Stimulated activated CD8-positive, alpha-beta memory T cell treated with anti-CD3 and anti-CD28 coated beads, Interleukin-15, amount 100 ng/mL, for 4 hours (primary cell): ENCODE measurements at places on chromosomes 5 and 9.

DNA sequence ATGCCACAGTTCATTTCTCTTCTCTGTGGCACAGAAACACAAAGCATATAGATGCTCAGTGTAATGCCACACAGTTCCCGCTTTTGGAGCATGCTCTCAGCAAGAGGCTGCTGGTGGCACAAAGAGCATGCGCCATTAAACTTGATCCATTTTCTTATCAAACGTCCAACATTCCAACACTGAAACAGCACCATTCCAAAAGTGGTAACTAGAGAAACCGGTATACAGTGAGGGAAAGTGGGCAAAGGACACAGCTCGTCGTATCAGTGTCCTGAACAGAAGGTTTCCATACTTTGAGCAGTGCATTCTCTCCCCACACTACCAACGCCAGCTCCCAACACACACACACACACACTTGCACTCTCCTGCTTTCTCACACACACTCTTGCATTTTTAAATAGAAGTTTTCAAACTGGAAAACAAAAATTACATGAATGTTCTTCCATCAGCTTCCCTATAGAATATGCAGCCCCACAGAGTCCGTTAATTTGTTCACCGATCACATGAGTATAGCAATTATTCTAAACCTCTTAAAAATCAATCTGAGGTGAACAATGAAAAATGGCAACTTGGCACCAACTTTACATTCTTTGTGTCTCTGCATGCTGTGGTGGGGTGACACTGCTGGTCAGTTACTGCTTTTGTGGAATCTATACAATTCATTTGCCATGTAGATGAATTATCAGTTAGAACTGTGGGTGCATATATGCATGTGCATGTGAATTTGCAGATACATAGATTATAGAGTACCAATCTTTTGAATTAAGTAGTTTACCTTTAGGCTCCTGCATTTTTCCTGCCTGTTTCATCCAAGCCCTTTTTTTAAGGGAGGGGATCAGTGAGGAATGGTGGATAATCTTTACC lies 5.7 kb downstream of the NFIB start:
- DNase-seq = no peak

DNA sequence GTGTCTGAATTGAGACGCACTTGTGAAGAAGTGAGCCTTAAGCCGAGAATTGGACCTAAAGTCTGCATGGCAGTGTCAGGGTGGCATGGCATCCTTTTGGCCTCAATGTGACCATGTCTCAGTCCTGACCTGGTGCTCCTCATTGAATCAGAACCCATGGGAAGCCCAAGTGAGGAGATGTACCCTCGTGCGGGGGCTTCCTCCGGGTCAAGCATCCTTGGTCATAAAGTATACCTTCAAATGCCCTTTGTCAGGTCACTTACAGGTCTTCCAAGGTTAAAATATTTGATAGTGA lies 202.2 kb downstream of the GADD45G start:
- no peak for DNase-seq

DNA sequence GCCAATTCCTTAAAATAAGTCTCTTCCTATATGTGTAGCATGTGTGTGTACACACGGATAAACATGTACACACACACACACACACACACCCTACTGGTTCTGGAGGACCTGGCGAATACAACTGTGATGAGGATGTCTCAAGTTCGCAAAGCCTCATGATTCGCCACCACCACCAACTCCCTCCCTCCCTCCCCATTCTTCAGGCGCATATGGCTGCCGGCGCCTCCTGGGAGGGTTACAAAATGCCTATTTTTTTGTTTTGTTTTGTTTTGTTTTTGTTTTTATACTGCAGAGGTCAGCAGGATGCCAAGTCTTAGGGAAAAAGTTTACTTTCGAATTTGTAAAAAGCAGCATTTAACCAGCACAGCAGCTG lies 88.0 kb downstream of the DAP start:
- no peak for DNase-seq

- peak; percentile 48 for DNase-seq
These were observed 69.2 kb upstream of the CCDC180 start for GRCh38 chr9:97237951-97238889.
